ENCODE measurements at places on chromosomes 6 and 20. TPM values are rescaled to one million over a fixed set of nuclear protein-coding genes. Genes with fewer than 3 reads are reported as not detected.

The COL21A1 gene
- 151 TPM for total RNA-seq

The SS18L1 gene
- 5.9 TPM for total RNA-seq

The CFB gene
- 11.4 TPM for total RNA-seq

The MAP3K4 gene
- 7.5 TPM for total RNA-seq

The HSPA1A gene
- total RNA-seq = 62.6 TPM

The AGER gene
- total RNA-seq = 0.82 TPM

The NT5E gene
- 65.3 TPM for total RNA-seq

The TRIM10 gene
- not detected for total RNA-seq

The KIF25 gene
- total RNA-seq = not detected

The GPLD1 gene
- total RNA-seq = not detected

The TMEM14A gene
- total RNA-seq = 35.0 TPM

The DUSP22 gene
- 12.0 TPM for total RNA-seq

The TREML4 gene
- not detected for total RNA-seq

The MYMX gene
- 0.60 TPM for total RNA-seq

The CPNE5 gene
- 0.09 TPM for total RNA-seq

The PROKR2 gene
- total RNA-seq = not detected

The DAAM2 gene
- total RNA-seq = 11.2 TPM

The HLA-G gene
- total RNA-seq = not detected

The SPINT4 gene
- total RNA-seq = not detected

The JAG1 gene
- 18.6 TPM for total RNA-seq

The NR2E1 gene
- total RNA-seq = not detected

The PRIM2 gene
- total RNA-seq = 11.2 TPM

The SPAG4 gene
- total RNA-seq = 13.5 TPM

The BEND6 gene
- 11.7 TPM for total RNA-seq

The VIP gene
- total RNA-seq = not detected

The SAMD5 gene
- 1.3 TPM for total RNA-seq

The ASIP gene
- not detected for total RNA-seq

The LPA gene
- total RNA-seq = not detected

The EEF1A2 gene
- 0.09 TPM for total RNA-seq

Data from pericardium fibroblast (primary cell).